ENCODE measurements at places on chromosomes 12 and 14.

DNA sequence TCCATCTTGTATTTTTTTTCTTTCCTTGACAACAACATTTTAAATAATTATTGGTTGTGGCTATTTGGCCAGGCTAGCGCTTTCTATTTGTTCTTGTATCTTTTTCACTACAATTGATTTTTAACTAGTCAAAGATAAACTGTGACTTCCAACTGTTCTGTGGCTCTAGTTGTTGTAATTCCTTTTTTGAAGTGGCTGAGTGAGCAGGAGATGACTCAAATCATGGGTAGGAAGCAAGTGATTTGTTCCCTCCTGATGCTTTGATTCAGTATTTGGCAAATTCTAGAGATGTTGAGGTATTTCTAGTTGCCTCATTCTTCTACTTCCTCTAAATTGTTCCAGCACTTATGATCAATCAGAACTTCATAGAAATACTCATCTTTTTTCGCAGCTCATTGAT, 633.5 kb downstream of the RERGL start:
- no peak for DNase-seq

- DNase-seq, result no peak
Observed at GRCh38 chr12:113270709-113271009, 49.4 kb downstream of the TPCN1 start.

DNA sequence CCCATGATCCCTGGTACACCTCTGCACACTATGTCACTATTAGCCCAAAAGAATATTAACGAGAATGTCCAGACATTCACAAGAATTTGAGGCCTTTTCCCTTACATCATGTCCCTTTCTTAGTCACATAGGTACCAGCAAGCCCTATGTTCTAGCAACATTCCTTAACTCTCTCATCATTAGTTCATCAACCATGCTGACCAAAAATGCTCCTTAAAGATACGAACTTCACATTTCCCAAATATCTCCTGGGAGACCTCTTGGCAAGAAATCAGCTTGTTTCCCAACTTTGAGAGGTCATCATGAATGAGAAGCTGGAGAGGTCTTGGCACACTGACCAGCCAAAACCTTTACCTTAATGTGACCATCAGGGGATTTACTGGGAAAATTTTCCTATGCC, 4.6 kb downstream of the SALL2 start:
- DNase-seq, result no peak

GRCh38 chr12:130579231-130579630, 136.9 kb downstream of the RIMBP2 start:
- DNase-seq, result no peak

DNA sequence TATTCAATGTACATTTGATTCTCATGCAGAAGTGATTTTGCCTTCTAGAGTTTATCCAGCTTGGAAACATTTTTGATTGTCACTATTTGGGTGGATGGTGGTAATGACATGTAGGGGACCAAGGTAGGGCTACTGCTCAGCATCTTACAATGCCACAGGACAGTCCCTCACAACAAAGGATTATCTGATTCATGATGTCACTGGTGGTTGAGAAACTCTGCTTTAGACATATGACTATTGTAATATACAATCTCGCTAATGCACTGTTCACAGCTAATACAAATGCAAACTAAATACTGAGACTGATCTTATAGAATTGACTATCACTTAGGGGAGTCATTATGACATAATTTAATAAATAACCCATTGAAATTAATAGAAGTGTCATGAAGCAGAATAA, 60.4 kb upstream of the BTG1 start:
- DNase-seq, result no peak

DNA sequence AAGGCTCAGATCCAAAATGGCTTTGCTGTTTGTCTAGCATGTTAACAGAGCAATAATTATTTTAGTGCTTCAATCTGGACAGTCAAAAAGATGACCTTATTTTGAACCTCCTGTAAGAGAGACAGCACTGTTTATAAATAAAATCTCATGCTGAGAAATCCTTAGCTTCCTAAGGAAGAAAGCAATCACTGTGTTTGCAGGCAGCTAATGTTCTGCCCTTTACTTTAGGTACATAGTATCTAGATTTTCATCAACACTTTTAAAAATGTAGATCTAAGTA, 105.3 kb downstream of the PRKD1 start:
- DNase-seq, result no peak

DNA sequence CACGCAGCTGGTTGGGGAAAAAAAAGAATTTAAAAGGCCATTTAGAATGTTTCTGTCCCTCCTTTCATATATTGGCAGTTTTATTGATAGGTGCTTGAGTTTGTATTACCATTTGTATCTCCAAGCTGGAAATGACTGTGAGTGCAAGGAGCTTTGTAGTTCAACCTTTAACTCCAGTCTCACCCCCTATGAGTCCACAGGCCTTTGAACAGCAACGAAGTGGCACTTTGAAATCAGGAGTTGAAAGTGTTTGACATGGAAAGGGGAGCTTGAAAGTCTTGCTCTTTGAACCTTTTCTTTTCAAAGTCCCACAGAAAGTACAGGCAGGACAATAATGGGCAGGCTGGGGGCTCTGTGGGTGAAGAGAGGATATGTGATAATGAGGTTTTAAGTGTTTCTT, 480.3 kb downstream of the RERGL start:
- no peak for DNase-seq

- no peak for DNase-seq
Observed at GRCh38 chr14:105589161-105589925, 63.0 kb downstream of the TMEM121 start.

DNA sequence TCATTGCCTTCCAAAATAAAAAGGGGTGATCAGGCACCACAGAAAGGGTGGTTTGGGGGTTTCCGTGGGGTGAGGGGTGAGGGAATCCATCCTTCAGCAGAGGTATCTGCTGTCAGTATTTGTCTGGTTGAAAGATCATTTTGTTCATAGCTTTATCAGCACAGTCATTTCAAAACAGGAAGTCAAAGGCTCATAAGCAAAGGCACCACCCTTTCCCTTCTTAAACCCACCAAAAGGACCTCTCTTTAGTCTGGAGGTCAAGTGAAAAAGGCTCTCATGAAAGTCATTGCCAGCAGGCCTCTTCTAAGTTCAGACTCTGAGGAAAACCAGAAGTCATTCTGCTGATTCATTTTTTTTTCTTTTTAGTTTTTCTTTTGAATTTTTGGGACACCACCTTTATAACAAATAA, 6.2 kb downstream of the CHST11 start:
- DNase-seq, result no peak

GRCh38 chr14:35196571-35196970, 74.2 kb downstream of the PRORP start:
- no peak for DNase-seq

- peak; percentile 79 for DNase-seq
Observed at GRCh38 chr12:12561371-12562015, 1.2 kb downstream of the DUSP16 start.

- DNase-seq, result no peak
Observed at GRCh38 chr12:101097829-101098580, 112.0 kb downstream of the SLC5A8 start.

GRCh38 chr12:113874999-113875561, 91.0 kb downstream of the RBM19 start:
- DNase-seq, result no peak

GRCh38 chr12:105359856-105360255, 29.4 kb downstream of the C12orf75 start:
- DNase-seq, result no peak

DNA sequence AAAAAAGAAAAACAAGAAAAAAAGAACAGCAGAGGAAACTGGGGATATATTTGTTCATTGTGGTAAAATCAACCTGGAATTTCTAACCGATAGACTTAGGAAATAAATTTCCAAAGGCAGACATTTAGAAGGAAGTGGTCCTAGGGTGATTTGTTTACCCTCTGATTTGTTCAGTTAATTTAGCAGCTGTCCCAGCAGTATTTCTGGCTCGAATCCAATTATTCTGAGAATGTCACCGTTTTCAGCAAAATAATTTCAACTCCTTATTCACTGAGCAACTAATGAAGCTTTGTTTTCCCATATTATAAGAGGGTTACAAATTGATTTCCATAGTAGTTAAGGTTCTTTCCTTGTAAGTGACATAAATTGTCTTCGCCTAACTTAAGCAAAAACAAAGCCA, 285.2 kb upstream of the SYT10 start:
- DNase-seq, result no peak

DNA sequence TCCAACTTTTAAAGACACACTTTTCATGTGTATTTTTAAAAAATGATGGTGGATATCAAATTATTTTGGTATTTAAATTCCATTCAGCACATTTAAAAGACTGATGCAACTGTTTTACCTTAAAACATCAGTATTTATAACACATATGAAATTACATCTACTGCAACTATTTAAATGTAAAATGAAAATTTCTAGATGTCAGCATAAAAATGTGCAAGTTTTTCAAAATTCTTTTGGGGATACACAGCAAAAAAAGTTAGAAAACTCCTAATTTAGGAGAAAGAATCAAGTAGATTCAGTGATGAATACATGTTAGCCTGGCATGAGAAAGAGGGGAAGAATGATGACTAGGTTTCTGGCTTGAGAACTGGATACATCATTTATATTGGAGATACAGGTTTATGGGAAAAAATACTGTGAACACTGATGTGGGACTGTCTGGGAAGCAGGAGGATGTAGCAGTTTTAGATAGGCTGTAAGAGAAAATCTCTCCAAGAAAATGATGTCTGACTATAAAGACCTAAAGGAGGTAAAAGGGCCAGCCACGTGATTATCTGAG, 9.2 kb downstream of the SOS2 start:
- no peak for DNase-seq

DNA sequence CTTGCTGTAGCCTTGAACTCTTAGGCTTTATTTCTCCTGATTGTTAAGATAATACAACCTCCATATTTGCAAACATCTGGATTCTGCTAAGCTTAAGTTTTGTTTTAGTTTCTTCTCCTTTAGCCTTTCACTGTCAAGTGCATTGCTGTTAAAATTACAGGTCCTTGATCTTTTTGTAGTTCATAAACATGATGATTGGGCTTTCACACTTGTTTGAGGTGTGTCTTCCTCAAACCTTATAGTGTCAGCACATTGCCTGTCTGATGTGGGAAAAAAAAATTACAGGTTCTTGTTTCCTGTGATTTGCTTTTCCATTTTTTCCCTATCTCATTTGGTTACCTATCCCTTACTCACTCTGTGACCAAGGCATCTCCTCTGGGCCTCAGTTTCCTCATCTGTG, 59.2 kb downstream of the BICDL1 start:
- no peak for DNase-seq

All from D341Med (cell line).